ENCODE measurements at places on chromosomes 12 and 14.

GRCh38 chr14:40762685-40763084, 844.0 kb upstream of the LRFN5 start:
- no peaks in the 10 kb centered on the region for H3K4me1 ChIP-seq
- H3K27me3 ChIP-seq = no peaks in the 10 kb centered on the region
- DNase-seq = no peak
- no peaks in the 10 kb centered on the region for H3K36me3 ChIP-seq
- no peak overlapping the region for H3K4me3 ChIP-seq
- no peak overlapping the region for H3K27ac ChIP-seq

DNA sequence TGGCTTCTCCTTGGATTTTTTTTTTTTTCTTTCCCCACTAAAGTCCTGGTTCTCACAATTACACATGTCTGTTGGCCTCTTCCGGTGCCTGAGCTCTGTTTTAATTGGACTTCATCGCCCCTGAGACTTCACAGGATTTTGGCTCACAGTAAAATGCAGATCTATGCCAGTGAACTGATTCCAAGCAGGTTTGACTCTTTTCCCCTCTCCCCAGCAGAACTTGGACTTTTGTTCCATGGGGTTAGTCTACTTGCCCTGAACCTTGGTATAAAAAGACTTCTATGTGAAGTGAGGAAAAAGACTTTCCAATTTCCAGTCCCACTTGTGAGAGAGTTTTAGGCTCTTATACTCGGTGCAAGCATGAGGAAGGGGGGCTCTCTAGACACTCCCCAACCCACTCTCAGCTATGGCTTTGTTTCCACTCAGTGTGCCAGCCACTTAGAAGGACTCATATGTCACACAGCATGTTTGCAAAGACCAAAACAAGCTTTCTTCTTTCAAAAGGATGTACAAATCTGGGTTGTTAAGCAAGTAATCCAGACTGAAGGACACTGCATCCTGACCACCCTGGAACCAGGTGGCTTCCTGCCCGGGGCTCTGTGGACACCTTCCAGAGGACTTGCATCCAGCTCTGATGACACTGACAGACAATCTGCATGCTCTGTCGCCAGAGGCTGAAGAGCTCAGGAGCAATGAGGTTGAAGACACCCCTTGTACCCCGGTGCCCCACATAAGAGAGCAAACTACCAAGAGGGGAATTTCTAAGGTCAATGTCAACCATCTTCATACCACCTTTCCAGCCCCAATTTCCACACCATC, 221.9 kb upstream of the EGLN3 start:
- no peak for DNase-seq
- no peaks in the 10 kb centered on the region for H3K4me1 ChIP-seq
- no peaks in the 10 kb centered on the region for H3K27me3 ChIP-seq
- H3K36me3 ChIP-seq = no peaks in the 10 kb centered on the region
- no peak overlapping the region for H3K4me3 ChIP-seq

DNA sequence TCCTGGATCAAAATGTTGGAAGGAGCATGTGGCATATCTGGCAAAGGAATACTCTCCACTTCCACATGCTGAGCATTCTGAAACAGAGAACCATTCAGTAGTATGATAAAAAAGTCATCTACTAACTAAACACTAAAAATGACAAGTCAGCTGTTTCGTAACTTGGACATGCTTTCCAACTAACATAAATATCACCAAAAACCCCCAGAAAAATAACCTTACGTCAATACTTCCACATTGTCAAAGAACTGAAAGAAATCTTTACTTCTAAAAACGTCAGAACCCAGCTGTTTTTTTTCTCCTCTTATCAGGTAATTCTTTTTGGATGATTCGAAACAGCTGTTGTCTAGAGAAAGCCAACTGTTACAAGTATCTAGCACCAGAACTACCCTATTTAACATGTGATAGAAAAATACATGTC, 8.2 kb downstream of the WBP11 start:
- H3K27ac ChIP-seq = no peak overlapping the region
- H3K4me3 ChIP-seq = no peak overlapping the region
- no peak for DNase-seq
- H3K27me3 ChIP-seq = no peaks in the 10 kb centered on the region

GRCh38 chr12:114274131-114274530, 131.8 kb downstream of the TBX5 start:
- H3K4me1 ChIP-seq = no peaks in the 10 kb centered on the region
- DNase-seq = no peak
- H3K36me3 ChIP-seq = no peaks in the 10 kb centered on the region
- no peak overlapping the region for H3K27ac ChIP-seq
- H3K27me3 ChIP-seq = no peaks in the 10 kb centered on the region
- H3K4me3 ChIP-seq = no peak overlapping the region

GRCh38 chr12:45336331-45336730, 120.4 kb downstream of the ANO6 start:
- no peaks in the 10 kb centered on the region for H3K36me3 ChIP-seq
- DNase-seq = no peak
- H3K27ac ChIP-seq = no peak overlapping the region
- no peak overlapping the region for H3K4me3 ChIP-seq
- H3K4me1 ChIP-seq = peaks cover 5% of the 10 kb centered on the region

GRCh38 chr14:97644365-97644764, 847.2 kb downstream of the VRK1 start:
- no peaks in the 10 kb centered on the region for H3K36me3 ChIP-seq
- H3K4me3 ChIP-seq = no peak overlapping the region
- H3K27ac ChIP-seq = no peak overlapping the region
- no peak for DNase-seq

- no peak overlapping the region for H3K4me3 ChIP-seq
- no peak for DNase-seq
- peak overlapping the region; percentile 37 for H3K27ac ChIP-seq
Measured at GRCh38 chr14:74563233-74563585, 48.8 kb downstream of the LTBP2 start.

GRCh38 chr12:13592063-13592942, 389.1 kb downstream of the GRIN2B start:
- H3K27ac ChIP-seq = no peak overlapping the region
- H3K36me3 ChIP-seq = no peaks in the 10 kb centered on the region
- no peak overlapping the region for H3K4me3 ChIP-seq
- DNase-seq = no peak
- H3K4me1 ChIP-seq = no peaks in the 10 kb centered on the region

DNA sequence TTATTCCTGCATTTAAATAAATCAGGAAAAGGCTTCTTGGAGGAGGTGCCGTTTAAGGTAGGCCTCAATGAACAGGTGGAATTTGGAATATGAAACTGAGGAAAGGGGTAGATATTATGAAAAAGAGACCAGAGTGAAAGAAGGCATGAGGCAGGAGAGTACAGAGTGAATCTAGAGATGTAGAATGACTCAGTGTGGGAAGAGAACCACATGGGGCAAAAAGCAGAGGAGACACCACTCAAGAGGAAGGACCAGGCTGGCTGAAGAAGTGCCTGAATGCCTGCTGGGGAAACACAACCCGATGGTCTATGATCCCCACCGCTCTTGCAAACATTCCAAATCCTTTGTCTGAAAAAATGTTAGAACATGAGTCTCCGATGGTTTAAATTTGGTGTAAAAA, 1134.1 kb downstream of the VRK1 start:
- no peaks in the 10 kb centered on the region for H3K36me3 ChIP-seq
- H3K4me1 ChIP-seq = no peaks in the 10 kb centered on the region
- no peak overlapping the region for H3K27ac ChIP-seq
- DNase-seq = no peak

- H3K4me3 ChIP-seq = no peak overlapping the region
- no peaks in the 10 kb centered on the region for H3K27me3 ChIP-seq
- H3K36me3 ChIP-seq = peaks cover 2% of the 10 kb centered on the region
- peak; percentile 95 for DNase-seq
Measured at GRCh38 chr12:124906606-124907261, 7.7 kb downstream of the UBC start.

- no peaks in the 10 kb centered on the region for H3K27me3 ChIP-seq
- H3K4me3 ChIP-seq = no peak overlapping the region
- DNase-seq = no peak
Measured at GRCh38 chr12:103880299-103881142, 39.5 kb upstream of the NT5DC3 start.

DNA sequence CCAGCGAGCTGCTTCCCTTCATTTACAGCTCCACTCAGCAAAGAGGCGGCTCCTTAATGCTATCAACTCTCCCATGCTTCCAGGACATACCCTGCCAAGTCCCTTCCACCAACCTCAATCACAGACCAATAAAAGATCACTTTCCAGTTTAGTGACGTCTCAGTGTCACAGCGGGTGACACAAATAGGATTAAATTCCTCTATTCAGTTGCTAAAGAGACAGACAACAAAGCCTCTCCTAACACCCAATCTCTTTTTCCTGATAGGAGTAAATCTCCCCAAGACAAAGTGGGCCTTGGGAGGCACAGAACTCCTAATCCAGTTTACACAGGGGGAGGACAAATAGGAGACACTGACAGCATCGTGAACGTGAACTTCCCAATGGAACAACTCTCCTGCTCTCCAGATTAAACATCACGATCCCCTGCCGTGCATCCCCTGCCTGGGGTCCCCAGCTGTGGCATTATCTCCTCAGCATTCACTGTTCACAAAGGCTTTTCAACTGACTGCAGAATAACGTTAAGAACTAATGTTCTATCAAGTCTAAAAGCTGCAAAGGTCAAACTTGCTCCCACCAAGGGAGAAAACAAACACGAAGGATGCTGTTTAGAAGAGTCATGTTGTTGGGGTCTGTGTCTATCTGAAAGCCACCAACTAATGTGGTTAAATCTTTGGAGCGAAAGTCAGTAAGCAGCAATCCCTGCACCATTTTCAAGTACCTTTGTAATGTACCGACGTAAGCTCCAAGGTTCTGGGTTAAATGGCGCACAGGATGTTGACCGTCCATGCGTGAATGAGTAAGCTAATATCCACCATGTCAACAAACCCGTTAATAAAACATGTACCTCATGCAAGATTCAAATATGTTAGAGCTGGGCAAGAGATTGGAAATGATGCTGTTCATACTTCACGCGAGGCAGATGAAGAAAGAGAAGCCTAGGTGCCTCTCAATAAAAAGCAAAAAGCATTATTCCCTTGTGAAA, 31.5 kb downstream of the TMEM132D start:
- no peak overlapping the region for H3K4me3 ChIP-seq
- no peaks in the 10 kb centered on the region for H3K36me3 ChIP-seq
- no peaks in the 10 kb centered on the region for H3K4me1 ChIP-seq
- no peak for DNase-seq

DNA sequence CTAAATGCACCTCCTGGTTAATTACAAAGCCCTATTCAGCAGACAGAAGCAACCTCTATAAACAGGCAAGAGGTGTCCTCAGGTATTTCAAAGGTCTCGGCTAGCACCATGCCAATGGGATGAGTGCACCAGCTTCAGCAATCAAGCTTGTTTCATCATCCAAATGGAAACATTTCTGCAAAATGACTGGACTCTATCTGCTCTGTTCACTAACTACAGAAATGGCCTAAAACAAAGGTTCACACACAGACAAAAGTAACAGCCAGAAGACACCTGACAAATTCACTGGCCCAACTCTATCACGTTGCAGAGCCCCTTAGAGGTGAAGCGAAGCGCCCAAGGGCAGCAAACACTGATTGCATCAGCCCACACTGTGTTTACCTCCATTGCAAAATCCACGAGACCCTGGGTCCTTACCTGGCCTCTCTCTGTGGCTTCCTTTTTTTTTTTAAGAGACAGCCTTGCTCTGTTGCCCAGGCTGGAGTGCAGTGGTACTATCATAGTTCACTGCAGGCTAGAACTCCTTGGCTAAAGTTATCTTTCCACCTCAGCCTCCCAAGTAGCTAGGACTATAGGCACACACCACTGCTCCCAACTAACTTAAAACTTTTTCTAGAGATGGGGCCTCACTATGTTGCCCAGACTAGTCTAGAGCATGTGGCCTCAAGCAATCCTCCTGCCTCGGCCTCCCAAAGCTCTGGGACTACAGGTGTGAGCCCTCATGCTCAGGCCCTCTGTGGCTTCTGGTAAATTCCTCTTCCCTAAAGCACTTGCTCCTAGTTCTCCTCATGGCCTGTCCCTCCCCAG, 8.5 kb upstream of the SYNE3 start:
- H3K4me1 ChIP-seq = peaks cover 13% of the 10 kb centered on the region
- H3K36me3 ChIP-seq = no peaks in the 10 kb centered on the region

DNA sequence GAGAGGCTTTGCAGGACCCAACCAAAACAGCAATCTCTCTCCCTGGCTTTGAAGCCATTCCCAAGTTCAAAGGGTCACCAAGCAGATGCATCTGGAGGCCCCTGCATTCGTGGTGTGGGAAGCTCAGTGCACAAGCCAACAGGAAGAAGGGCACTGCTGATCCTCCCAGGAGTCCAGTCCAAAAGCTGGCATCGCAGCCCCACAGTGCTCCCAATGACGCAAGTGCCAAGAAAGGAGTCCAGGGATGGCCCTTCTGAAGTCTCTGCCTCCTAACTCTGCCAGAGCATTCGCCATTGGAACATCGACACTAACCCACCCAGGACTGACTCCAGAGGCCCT, 25.1 kb downstream of the PXN start:
- DNase-seq = no peak
- no peaks in the 10 kb centered on the region for H3K27me3 ChIP-seq

- DNase-seq = no peak
- H3K36me3 ChIP-seq = no peaks in the 10 kb centered on the region
- H3K4me3 ChIP-seq = no peak overlapping the region
- peaks cover 17% of the 10 kb centered on the region for H3K4me1 ChIP-seq
- no peak overlapping the region for H3K27ac ChIP-seq
- H3K27me3 ChIP-seq = no peaks in the 10 kb centered on the region
Measured at GRCh38 chr12:89208661-89209096, 143.6 kb downstream of the DUSP6 start.

DNA sequence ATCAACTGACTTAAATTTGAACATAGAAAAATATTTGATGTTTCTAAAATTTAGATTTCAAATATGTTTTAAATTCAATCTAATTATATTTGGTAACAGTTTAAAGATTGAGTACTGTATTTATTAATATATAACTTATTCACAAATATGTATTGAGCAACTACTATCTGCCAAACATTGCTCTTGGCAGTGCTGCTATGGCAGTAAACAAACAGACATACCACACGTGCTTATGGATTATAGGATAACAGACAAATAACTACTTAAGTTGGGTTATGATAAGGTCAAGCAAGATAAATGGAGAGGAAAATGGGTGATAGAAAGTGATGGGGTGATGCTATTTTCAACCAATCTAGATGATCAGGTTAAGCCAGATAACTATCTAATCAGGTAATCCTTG, 538.1 kb downstream of the C12orf50 start:
- no peaks in the 10 kb centered on the region for H3K36me3 ChIP-seq
- no peaks in the 10 kb centered on the region for H3K4me1 ChIP-seq

DNA sequence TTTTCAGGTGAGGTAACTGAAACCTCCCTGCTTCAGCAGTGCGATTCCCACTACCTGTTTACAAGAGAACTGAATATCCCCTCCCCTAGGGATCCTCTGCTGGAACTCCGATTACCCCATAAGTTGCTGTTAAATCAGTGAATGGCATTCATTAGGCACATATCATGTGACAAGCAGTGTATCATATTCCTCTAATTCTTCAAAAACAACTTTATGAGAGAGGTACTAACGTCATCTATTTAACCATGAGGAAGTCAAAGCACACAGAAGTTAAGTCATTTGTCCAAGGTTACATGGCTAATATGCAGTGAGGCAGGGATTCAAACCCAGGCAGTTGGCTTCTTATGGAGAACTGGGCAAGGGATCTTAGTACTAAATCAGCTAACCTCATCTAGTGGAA, 43.9 kb upstream of the PCED1B start:
- DNase-seq = no peak
- H3K27me3 ChIP-seq = no peaks in the 10 kb centered on the region
- H3K4me3 ChIP-seq = no peak overlapping the region
- peaks cover 4% of the 10 kb centered on the region for H3K4me1 ChIP-seq
- H3K27ac ChIP-seq = no peak overlapping the region

All from transverse colon (tissue), 4 donors.